ENCODE measurements at places on chromosomes 3 and 15.

DNA sequence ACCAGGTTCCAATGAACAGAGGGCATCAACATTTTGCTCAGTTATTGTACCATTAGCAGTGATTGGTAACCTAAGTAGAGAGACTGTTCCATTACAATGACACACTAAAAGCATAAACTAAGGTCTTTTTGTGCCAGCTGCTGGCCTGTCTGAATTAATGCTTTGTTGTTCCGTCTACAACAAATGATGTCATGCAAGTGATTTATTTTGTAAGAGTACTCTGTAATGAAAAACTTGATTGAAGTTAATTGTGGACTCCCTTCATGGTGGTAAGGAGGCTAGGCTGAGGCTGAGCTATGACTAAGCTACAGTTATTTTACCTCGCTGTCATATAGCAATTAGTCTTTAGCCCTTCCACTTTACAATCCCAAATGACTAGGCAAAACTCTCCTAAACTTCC, 23.2 kb downstream of the RCN2 start:
- no peak for DNase-seq

- DNase-seq: no peak
Observed at GRCh38 chr3:183486472-183486871, 58.1 kb upstream of the MCF2L2 start.

DNA sequence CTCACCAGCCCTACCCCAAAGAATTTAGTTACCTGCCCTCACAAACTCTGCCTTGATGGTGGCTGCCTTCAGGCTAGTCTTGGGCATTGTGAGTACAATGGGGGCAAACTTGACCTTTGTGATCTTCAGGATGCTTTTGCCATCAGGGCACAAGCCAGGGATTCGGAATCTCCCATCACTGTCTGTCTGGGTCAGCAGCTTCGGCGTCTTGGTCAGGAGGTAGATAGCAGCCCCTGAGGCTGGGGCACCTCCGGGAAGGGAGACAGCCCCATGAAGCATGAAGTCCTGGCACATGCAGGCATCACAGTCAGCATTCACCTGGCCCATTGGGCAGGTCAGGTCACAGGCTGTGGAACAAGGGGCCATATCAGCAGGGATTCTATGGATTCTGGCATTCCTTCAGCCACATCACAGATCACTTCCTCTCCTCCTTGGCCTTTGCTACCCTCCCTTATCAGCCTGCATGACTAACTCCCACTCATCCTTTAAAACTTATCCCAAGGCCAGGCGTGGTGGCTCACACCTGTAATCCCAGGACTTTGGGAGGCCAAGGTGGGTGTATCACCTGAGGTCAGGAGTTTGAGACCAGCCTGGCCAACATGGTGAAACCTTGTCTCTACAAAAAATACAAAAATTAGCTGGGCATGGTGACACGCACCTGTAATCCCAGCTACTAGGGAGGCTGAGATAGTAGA, 6.9 kb downstream of the CILP start:
- DNase-seq: no peak

- DNase-seq: peak; percentile 76
Observed at GRCh38 chr3:20041197-20041780, 1.0 kb downstream of the KAT2B start.

DNA sequence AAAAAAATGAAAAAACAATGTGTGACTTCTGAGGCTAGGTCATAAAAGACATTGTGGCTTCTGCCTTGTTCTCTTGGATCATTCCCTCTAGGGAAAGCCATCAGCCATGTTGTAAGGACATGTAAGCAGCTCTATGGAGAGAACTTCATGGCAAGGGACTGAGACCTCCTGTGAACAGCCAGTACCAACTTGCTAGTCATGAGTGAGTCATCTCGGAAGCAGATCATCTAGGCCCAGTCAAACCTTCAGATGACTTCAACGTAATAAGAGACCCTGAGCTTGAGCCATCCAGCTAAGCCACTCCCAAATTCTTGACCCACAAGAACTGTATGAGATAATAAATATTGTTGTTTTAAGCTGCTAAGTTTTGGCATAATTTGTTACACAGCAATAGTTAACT, 4.9 kb downstream of the MON1A start:
- no peak for DNase-seq

DNA sequence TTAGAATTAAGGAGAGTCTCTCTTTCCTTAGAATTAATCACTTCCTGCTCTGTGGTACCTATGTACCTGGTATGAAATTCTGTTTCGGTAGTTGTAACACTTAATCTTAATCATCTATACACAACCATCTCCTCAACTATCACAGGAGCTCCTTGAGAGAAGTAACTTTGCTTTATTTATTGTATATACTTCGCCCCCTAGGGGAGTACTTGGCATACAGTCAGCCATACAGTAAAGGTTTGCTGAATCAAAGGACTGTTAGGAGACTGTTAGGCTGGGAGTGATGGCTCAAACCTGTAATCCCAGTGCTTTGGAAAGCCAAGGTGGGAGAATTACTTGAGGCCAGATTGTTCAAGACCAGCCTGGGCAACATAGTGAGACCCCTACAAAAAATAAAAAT, 44.7 kb downstream of the RORA start:
- DNase-seq: no peak

- DNase-seq: peak; percentile 21
Observed at GRCh38 chr15:62254137-62254934, 89.3 kb upstream of the C2CD4B start.

DNA sequence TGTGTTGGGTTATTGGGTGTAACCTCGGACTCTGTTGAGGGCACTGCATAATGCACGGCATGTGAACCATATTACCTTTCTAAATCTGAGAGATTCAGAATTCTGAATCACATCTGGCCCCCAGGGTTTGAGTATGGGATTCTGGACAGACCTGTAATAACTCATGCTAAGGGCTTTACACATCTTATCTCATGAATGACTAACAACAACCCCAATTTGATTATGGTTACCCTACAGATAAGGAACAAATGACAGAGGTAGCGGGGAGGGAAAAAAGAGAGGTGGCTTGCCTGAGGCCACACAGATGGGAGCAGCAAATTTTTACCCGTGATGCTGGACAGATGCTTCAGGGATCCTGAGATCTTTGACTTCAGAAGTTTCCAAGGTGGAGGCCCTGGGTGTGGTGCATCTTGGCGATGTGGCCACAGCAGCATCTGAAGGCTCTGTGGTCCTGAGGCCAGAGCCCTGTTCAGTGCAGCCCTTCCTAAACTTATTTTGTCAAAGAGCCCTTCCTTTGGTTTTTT, 43.8 kb downstream of the POMGNT2 start:
- DNase-seq: no peak

All from CD4-positive, alpha-beta T cell treated with Interleukin-15 for 1 hour (primary cell).